ENCODE measurements at places on chromosomes 6 and 20.
A peak's percentile ranks its signal among the peaks of the same experiment; 100 is the strongest.

DNA sequence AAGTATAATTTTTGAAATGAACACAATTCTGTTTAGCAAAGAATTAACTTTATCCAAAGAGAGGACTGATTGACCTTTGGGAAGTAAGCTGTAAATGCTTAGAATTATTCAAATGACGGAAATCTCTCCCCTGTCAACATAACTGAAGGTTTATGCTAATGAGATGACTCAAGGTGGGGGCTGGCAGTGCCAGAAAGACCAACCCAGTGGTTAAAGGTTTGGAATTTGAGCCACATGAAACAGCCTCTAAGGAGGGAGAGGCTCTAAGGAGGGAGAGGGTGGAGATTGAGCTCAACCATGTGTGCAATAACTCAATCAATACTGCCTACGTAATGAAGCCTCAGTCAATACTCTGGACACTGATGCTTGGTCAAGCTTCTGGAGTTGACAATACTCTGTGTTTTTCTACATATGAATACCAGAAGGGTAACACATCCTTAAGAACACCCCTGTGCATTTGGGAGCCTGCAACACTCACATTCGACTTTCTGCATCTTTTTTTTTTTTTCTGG lies 123.4 kb upstream of the TENT5A start:
- DNase-seq: no peak

DNA sequence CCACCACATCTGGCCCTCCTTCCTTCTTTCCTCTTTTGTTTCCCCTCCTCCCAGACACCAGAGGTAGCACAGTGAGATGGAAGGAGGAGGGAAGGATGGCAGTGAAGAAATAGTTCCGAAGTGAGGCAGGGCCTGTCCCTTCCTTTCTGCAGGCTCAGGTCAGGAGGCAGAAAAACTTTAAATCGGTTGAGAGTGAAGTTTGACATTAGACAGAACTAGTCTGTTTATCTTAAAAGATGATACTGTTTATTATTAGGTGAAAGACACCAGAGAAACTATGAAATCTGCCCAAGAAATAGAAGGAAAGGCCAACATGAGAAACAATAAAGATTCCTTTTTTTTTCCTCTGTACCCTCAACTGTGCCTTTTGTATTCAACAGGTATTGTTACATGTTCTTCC lies 670.3 kb downstream of the UTRN start:
- DNase-seq: no peak

DNA sequence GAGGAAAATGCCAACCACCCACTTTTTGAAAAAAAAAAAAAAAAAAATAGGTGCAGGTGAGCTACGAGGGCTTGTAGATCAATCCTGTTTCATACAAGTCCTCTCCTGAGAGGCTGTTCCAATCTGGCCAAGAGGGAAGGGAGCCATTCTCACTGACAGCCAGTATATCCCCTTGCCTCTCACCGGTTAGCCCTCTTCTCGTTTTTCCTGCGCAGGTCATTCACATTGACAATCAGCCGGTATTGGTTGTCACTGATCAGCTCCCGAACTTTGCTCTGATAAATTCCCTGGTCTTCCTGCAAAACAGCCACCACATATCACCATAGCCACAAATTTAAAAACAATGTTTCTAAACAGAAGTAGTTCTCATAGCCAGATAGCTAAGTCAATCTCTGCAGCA lies 1.4 kb downstream of the MCM3 start:
- DNase-seq: no peak

DNA sequence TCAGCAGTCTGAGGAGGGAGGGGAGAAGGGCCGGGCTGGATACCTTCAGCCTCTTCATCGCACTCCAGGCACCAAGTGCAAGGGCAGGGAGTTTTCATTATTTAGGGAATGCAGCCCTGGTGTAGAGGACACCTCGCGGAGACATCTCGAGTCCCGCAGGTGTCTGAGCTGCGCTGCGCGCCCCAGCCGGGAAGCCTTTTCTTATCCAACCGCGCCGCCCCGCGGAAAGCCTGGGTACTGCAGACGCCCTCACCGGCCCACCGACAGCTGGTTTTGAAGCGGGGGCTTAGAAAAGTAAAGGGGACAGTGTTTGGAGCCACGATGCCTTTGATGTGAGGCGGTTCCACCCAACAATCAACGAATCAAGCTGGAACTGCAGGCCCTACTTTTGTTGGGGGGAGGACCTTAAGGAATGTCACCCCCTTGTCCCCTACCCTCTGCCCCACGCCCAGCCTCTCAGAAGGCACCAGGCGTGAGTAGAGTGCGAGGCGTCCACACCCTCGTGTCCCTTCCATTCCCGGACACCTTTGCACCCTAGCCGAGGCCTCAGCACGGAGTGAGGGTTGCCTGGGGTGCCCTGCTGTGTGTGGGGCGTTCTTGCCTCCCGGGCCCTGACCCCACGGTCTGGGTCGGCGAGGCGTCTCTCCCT lies 8.6 kb downstream of the NKX2-2 start:
- DNase-seq: peak; percentile 64

- no peak for DNase-seq
Observed at GRCh38 chr20:43293068-43293786, 103.5 kb upstream of the PTPRT start.

DNA sequence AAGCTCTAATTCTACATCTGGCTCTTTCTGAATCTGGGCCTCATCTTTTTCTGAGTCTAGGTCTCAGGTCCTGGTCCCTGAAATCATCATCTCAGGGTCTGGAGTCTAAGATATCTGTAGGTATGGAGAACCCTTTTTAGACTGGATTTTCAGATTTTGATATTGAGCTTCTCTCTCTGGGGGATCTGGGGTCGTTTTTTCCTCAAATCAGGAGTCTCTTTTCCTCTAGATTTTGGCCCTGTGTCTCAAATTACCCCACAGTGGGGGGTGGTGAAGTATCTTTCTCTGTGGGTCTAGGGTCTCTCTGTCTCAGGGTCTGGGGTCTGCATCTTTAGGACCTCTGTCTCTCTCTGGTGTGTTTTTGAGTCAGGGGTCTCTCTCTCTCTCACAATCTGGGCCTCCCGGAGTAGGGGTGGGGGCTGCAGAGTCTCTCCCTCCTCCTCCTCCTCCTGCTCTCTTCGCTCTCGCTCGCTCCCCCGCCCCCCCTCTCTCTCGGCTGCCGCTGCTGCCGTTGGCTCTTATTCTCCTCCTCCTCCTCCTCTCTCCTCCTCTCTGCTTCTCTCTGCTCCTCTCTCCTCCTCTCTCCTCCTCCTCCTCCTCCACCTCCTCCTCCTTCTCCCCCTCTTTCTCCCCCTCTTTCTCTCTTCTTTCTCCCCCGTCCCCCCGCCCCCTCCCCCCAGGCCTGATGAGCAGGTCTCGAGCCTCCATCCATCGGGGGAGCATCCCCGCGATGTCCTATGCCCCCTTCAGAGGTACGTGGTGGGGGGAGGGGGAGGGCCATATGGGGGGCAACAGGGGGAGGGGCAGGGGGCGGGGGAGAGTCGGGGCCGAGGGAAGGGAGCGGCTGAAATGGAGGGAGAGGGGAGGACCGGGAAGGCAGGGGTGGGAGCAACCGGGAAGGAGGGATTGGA lies at the start of gene SYNGAP1:
Gene SYNGAP1 (plus strand): TSS at position 486 of the 911 bp plus-strand sequence. CDS start 200 bp downstream, at position 686.
- no peak for DNase-seq

- DNase-seq: no peak
Observed at GRCh38 chr6:52552278-52552643, 24.6 kb downstream of the TRAM2 start.

All from central memory CD4-positive, alpha-beta T cell (primary cell).